Gastroesophageal sphincter (tissue), 4 donors: ENCODE measurements at places on chromosomes 2 and 18.

- ATAC-seq: no peak
These were observed 10.2 kb downstream of the ZBTB14 start for GRCh38 chr18:5285326-5285725.

- ATAC-seq: no peak
These were observed 183.6 kb downstream of the MC4R start for GRCh38 chr18:60188958-60189357.

DNA sequence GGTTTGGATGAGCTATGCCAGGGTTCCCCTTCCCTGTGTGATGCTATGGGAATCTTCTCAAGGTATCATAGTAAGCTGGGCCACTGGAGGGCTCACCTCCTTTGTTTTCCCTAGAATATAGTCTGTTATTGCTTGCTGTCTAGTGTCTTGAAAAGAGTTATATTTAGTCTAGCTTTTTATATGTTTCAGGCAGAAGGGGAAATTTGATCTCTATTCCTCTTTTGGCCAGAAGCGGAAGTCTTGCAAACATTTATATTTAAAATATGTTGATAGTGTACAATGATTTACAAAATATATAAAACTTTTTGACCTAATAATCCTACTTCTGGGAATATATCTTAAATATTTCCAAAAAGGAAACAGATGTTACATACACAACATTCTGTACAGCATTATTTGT lies 260.7 kb downstream of the FHOD3 start:
- no peak for ATAC-seq

DNA sequence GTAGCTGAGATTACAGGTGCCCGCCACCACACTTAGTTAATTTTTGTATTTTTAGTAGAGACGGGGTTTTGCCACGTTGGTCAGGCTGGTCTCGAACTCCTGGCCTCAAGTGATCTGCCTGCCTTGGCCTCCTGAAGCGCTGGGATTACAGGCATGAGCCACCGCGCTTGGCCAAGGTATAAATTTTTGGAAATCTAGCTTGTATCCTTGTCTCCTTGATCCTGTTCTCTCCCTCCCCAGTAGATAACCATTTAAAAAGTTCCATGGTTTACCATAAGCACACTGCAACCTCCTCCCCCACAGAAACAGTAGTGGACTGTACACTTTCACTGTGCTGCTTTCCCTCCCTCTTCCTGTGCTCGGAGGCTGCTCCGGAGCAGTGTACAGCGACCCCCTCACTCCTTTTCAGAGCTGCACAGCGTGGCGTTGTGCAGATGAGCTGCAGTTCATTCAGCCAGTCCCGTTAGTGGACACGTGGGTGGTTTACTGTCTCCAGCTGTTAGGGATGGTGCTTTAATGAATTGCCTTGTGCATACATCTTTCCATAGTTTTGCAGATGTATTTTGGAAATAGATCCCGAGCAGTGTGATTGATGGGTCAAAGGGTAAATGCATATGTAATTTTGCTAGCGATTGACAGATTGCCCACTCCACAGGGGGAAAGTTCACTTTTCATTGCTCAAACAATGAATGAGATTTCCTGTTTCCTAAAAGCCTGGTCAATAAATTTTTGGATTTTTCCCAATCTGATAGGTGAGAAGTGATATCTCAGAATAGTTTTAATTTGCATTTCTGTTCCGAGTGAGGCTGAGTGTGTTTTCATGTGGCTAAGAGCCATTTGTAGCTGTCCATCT lies 14.8 kb downstream of the ASB1 start:
- no peak for ATAC-seq
